HFFc6 (cell line): ENCODE measurements at places on chromosomes 3 and 15. TPM values are rescaled to one million over a fixed set of nuclear protein-coding genes. Genes with fewer than 3 reads are reported as not detected.

The PDZRN3 gene
- 18.0 to 19.3 TPM (median 18.8 TPM) in 3 replicates for total RNA-seq

The CHL1 gene
- not detected in 2 replicates for total RNA-seq

The PARP14 gene
- 6.4 to 12.4 TPM (median 6.5 TPM) in 3 replicates for total RNA-seq

The SLC38A3 gene
- not detected in 2 replicates for total RNA-seq

The GOLGA8F gene
- total RNA-seq = not detected in 3 replicates

The LSM3 gene
- 14.8 to 18.7 TPM (median 17.2 TPM) in 3 replicates for total RNA-seq

The GP9 gene
- total RNA-seq = not detected in 3 replicates

DNA sequence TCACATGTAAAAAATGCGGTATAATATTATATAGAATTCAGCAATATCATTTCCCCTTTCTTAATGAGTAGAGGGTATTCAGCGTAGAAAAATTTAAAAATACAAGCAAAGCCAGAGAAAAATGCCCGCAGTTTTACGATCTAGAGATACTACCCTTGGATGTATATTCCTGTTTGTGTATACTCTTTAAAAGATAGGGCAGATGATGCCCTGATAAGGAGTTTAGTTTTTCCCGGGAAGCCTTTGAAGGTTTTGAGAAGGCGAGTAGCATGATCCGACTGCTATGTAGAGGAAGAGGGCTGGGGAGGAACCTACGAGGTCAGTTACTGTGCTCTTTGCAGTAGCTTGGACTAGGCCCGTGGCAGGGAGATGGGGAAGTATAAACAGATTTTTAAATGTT lies 1.2 kb downstream of the YEATS2 start:
- H3K27me3 ChIP-seq = no peaks in the 10 kb centered on the region; the same call in 1 of the 2 replicates
- peak overlapping the region; percentile 89 for H3K4me3 ChIP-seq
- H3K27ac ChIP-seq = peak overlapping the region; percentile 66
- peak; percentile 8 for DNase-seq
- peaks cover 7% of the 10 kb centered on the region for H3K36me3 ChIP-seq

DNA sequence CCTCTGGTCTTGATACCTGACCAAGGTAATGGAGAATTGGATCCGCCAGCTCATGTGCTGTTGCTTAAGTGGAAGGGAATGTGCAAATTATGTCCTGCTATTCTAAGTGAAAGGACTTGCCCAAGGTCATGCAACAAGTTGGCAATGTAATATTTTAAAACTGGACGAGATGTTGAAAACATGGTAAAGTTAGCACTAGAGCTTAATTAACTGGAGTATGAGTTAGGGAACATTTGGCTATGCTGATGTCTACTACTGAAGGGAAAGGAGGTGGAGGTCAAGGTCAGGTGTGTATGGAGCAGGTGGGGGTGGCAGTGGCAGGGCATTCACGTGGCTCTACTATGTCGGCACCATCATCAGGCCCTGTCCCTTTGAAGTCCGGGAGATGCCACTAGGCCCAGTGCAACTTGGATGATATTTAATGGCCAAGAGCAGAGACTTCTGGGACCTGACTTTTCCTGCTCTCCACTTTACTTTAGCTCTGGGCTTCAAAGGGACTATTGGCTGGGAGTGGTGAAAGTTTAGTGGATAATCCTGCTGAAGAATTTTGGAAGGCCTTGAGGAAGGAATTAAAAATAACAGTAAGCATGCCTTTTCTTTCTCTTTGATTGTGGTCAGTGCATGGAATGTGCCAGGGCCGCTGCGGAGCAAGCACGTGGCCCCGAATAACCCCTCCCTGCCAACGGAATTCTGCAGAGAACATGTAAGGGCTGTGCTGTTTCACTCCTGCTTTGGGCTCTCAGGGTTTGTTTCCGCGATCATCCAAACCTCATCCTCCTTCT lies 14.9 kb downstream of the SMAD3 start:
- DNase-seq = peak; percentile 79
- H3K27ac ChIP-seq = peak overlapping the region; percentile 95

DNA sequence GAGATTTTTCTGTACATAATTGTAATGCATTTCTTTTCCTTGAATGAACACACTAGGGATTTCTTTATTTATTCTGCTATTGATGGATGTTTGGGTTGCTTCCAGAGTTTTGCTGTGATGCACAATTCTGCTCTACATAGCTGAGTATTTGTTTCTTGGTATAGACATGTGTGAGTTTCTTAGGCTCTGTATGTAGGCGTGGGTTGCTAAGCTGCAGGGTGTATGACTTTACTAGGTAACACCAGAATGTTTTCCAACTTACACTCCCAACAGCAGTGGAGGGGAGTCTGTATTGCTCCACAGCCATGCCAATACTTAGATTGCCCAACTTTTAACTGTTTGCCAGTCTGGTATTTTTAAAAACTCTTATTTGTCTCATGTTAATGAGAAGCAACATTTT lies 155.5 kb upstream of the TNIK start:
- no peaks in the 10 kb centered on the region; the same call in 1 of the 2 replicates for H3K4me1 ChIP-seq
- DNase-seq = no peak
- no peaks in the 10 kb centered on the region for H3K36me3 ChIP-seq
- H3K27ac ChIP-seq = no peak overlapping the region

- no peak overlapping the region for H3K4me3 ChIP-seq
- peaks cover 42% of the 10 kb centered on the region for H3K4me1 ChIP-seq
- H3K27ac ChIP-seq = no peak overlapping the region
- DNase-seq = no peak
Measured at GRCh38 chr3:184741259-184741556, 29.3 kb upstream of the MAGEF1 start.

- H3K27me3 ChIP-seq = peaks cover 53% of the 10 kb centered on the region
- no peak overlapping the region for H3K27ac ChIP-seq
- H3K4me3 ChIP-seq = no peak overlapping the region
- peaks cover 14% of the 10 kb centered on the region for H3K4me1 ChIP-seq
Measured at GRCh38 chr15:89502867-89503595, 6.6 kb upstream of the RHCG start.

GRCh38 chr3:179703816-179704215 lies 51.0 kb downstream of the USP13 start:
- no peak overlapping the region for H3K4me3 ChIP-seq
- no peaks in the 10 kb centered on the region; the same call in 1 of the 2 replicates for H3K27me3 ChIP-seq
- no peak for DNase-seq
- H3K36me3 ChIP-seq = peaks cover 22% of the 10 kb centered on the region
